ENCODE measurements at places on chromosomes 7 and 10.

GRCh38 chr10:87862679-87863052 is 667 bp downstream of the KLLN start:
- no peak for DNase-seq

- DNase-seq = no peak
Measured at GRCh38 chr10:132329565-132330485, 2.2 kb upstream of the LRRC27 start.

DNA sequence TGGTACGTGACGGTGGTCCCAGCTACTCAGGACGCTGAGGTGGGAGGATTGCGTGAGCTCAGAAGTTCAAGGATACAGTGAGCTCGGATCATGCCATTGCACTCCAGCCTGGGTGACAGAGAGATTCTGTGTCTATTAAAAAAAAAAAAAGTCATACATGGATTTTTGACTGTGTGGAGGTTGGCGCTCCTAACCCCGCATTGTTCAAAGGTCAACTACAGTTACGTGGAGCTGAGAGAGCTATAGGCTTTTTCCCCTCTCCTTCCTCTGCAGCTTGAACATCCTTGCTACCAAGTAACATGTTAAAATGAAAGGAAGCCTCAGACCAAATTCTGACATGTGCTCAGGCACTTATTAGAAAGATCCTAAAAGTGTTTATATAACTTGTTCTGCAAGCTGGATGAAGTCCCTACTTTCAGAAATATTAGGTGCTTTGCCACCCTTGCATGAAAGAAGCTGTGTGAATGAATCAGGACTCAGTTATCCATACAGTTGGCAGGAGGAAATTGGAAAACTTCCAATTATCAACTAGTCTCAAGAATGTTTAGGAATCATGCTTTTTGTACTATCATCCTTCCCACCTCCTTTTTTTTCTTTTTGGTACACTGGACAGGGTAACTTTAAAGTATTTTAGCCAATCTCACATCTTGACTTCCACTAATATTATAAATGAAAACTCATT is 12.5 kb upstream of the ST7 start:
- DNase-seq = no peak

- no peak for DNase-seq
Measured at GRCh38 chr7:112510001-112510742, 29.4 kb downstream of the LSMEM1 start.

DNA sequence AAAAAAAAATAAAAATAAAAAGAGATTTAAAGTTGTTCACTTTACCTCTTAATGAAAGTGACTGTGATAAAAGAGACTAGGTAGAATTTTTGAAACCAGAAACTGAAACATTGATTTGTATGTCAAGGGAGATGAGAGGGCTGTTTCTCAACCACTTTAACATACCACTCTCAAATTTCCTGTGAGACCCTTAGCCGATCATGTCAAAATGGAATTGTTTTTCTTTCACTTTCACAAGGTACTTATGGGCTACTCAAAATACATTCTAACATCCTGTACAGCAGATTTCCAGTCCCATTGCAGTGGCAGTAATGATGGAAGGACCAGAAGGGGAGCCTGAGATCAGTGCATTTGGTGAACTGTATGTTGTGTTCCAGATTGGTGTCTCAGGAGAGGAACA is 261.2 kb downstream of the PPP1R3A start:
- no peak for DNase-seq

DNA sequence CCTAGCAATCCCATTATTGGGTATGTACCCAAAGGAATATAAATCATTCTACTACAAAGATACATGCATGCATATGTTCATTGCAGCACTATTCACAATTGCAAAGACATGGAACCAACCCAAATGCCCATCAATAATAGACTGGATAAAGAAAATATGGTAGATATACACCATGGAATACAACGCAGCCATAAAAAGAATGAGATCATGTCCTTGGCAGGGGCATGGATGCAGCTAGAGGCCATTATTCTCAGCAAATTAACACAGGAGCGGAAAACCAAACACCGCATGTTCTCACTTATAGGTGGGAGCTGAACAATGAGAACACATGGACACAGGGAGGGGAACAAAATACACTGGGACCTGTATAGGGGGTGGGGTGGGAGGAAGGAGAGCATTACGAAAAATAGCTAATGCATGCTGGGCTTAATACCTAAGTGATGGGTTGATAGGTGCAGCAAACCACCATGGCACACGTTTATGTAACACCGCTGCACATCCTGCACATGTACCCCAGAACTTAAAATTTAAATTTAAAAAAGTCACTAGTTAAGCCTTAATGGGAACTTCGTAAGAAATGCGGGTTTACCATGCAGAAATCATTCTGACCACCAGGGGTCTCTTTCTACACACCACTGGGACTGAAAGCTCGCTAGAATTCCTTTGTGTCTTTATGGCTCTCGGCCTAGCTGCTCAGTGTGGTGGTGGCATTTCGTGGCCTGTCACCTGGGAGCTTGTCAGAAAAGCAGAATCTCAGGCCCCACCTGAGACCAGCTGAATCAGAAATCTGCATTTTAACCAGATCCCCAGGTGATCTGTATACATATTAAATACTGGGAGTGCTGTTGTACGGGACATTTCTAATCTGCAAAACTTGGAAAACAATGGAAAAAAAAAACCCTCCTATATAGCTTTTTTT is 9.5 kb downstream of the ANKRD1 start:
- no peak for DNase-seq

DNA sequence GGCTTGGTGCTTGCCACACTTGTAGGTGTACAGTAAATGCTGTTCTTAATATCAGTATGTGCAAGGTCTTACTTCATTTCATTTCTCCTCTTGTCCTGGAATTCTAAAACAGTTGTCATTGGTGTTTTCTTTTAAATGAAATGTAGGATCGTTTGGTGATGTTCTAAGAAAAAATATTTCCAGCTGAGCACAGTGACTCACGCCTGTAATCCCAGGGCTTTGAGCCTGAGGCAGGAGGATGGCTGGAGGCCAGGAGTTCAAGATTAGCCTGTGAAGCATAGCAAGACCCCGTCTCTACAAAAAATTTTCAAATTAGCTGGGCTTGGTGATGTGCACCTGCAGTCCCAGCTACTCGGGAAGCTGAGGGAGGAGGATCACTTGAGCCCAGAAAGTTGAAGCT is 32.6 kb upstream of the ELN start:
- peak; percentile 51 for DNase-seq

DNA sequence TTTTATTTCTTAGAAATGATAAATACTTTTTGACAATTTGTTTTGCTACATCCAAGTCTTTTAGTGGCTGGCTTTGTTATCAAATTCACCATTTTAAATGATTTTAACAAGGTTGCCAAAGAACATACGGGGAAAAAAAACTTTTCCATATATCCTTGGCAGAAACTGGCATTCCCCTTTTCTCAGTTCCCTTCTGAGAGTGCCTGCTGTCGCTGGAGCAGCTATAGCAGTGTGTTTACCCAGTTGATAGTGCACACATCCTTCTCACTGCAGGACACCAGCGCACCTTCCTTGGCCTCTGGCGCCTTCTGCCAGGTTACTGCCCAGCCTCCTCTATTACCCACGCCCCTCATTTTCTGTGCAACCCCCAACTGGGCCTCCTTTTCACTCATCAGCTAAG is 94.1 kb downstream of the ALOX5 start:
- DNase-seq = no peak

All from HS-27A (cell line).